ENCODE measurements at places on chromosomes 6 and 20. TPM values are rescaled to one million over a fixed set of nuclear protein-coding genes. Genes with fewer than 3 reads are reported as not detected.

GRCh38 chr20:46206992-46207549 lies 89.0 kb downstream of the CD40 start:
- no peaks in the 10 kb centered on the region for H3K4me1 ChIP-seq
- H3K36me3 ChIP-seq, result no peaks in the 10 kb centered on the region
- no peak overlapping the region for H3K4me3 ChIP-seq
- peaks cover 30% of the 10 kb centered on the region for H3K27me3 ChIP-seq
- no peak for DNase-seq

DNA sequence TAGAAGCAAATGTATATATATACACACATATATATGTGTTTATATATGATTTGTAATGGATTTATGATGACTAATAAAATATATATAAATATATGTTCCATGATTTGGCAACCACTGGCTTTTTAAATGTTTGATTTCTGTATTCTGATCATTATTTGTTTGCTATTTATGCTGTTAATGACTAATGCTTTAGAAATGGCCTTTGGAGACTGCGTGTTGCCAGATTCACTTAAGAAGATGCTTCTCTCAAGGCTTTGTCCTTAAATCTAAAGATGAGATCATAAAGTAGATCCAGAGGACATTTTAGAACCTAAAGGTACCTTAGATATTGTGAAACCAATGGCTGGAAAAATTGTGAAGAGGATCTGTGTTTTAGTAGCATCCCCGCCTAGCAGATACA lies 116.0 kb upstream of the SUPT3H start:
- DNase-seq, result no peak
- H3K4me1 ChIP-seq, result no peaks in the 10 kb centered on the region
- H3K27ac ChIP-seq, result no peak overlapping the region

DNA sequence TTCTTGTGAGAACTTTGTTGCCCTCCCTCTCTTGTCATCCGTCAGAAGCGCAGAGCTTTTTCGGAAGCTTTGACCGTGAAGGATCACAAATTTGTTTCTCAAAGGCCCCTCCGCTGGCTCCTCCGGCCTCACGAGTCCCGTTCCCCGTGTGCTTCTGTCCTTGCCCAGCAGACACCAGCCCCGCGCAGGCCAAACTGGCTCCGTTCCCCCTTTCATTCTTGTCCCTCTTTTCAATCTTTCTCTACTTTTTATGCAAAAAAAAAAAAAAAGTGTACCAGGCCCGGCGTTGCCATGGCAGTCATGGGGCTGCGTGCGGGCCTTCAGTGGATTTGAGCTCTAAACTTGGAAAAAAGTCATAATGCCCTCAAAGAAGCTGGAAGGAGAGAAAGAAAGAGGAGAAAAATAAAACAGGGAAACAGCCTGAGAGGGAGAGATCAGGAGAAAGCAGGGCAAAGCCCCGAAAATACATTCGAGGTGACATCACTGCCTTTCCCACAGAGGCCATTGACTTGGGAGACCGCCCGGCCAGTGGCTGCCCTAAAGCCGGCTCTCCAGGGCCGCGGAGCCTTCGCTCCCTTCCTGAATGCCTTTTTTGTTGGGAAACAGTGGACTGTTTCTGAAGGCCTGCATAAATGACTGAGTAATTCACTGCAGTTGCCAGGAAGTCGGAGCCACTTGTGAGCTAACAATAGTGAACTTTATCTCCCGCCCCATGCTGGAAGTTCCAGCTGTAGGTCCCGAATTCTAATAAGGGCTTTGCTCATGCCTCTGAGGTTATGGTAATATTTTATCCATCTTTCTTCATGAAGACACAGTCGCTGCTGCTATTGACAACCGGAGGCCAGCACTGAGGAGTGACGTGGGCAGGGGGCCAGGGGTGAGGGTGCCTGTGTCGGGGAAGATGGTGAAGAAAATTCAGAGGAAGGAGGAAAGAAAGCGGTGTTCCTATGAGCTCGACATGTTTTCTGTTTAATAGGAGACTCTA lies 670.9 kb downstream of the QKI start:
- DNase-seq, result peak; percentile 85
- peak overlapping the region; percentile 26 for H3K4me3 ChIP-seq
- peaks cover 17% of the 10 kb centered on the region for H3K4me1 ChIP-seq
- H3K36me3 ChIP-seq, result no peaks in the 10 kb centered on the region

- H3K27ac ChIP-seq, result peak within 1 kb of the TSS; percentile 85
- H3K36me3 ChIP-seq, result no peaks in the 10 kb centered on the region
- DNase-seq, result peak; percentile 93
- H3K27me3 ChIP-seq, result no peaks in the 10 kb centered on the region
- H3K4me3 ChIP-seq, result peak within 1 kb of the TSS; percentile 66
Observed at GRCh38 chr6:31271641-31272357, at the start of gene HLA-C. HLA-C (minus strand) TSS chr6:31272092; CDS start chr6:31272071, 21 bp downstream.

DNA sequence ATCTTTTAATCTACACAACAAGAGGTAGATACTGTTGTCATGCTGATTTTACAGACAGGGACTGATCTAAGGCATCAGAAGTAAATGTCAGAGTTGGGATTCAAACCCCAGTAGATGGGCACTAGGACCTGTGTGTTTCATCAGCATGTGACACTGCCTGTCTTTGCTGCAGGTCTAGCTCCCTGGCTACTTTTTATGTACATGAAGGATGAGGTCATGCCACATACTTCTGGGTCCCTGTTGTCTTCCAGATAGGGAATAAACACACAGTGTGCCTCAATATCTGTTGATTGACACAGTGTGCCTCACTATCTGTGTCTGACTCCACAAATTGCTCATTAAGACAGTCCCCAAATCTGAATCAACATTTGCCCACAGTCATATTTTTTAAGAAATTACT lies 106.9 kb downstream of the TFAP2B start:
- no peaks in the 10 kb centered on the region for H3K36me3 ChIP-seq
- no peak overlapping the region for H3K27ac ChIP-seq
- no peaks in the 10 kb centered on the region for H3K4me1 ChIP-seq
- no peak overlapping the region for H3K4me3 ChIP-seq
- H3K27me3 ChIP-seq, result no peaks in the 10 kb centered on the region

DNA sequence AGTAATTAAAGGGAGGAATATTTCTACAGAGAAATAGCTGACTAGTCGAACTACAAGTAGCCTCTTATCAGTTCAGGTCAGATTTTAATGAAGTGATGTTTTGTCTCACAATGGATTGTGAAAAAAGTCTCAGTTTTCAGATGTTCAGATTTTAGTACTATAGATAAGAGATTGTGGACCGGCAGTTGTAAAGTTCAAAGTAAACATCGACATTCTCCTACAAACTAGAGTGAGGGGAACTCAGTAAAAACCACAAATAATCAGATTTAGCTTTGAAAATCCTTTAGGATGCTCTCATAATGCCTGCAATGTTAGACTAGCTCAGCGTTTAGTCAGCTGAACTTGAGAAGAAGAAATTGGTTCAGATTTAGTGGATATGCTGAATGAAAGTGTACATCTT lies 39.9 kb downstream of the RCAN2 start:
- H3K36me3 ChIP-seq, result no peaks in the 10 kb centered on the region
- no peak overlapping the region for H3K27ac ChIP-seq
- H3K4me3 ChIP-seq, result no peak overlapping the region
- DNase-seq, result no peak
- H3K27me3 ChIP-seq, result no peaks in the 10 kb centered on the region
- peaks cover 6% of the 10 kb centered on the region for H3K4me1 ChIP-seq

GRCh38 chr6:53682632-53683031 lies 17.1 kb upstream of the KLHL31 start:
- H3K4me1 ChIP-seq, result no peaks in the 10 kb centered on the region
- no peak for DNase-seq
- H3K27me3 ChIP-seq, result no peaks in the 10 kb centered on the region
- no peak overlapping the region for H3K27ac ChIP-seq
- no peak overlapping the region for H3K4me3 ChIP-seq
- no peaks in the 10 kb centered on the region for H3K36me3 ChIP-seq

GRCh38 chr20:52461582-52461981 lies 270.0 kb upstream of the ZFP64 start:
- H3K27ac ChIP-seq, result no peak overlapping the region
- H3K4me3 ChIP-seq, result no peak overlapping the region
- no peaks in the 10 kb centered on the region for H3K27me3 ChIP-seq
- DNase-seq, result no peak
- H3K36me3 ChIP-seq, result no peaks in the 10 kb centered on the region
- no peaks in the 10 kb centered on the region for H3K4me1 ChIP-seq

GRCh38 chr20:845941-846893 lies 12.7 kb downstream of the FAM110A start:
- DNase-seq, result no peak
- no peaks in the 10 kb centered on the region for H3K36me3 ChIP-seq
- peaks cover 4% of the 10 kb centered on the region for H3K27me3 ChIP-seq
- no peak overlapping the region for H3K4me3 ChIP-seq

LY6G5B gene
- total RNA-seq, result 5.4 TPM
